ENCODE measurements at places on chromosomes 6 and 20.

DNA sequence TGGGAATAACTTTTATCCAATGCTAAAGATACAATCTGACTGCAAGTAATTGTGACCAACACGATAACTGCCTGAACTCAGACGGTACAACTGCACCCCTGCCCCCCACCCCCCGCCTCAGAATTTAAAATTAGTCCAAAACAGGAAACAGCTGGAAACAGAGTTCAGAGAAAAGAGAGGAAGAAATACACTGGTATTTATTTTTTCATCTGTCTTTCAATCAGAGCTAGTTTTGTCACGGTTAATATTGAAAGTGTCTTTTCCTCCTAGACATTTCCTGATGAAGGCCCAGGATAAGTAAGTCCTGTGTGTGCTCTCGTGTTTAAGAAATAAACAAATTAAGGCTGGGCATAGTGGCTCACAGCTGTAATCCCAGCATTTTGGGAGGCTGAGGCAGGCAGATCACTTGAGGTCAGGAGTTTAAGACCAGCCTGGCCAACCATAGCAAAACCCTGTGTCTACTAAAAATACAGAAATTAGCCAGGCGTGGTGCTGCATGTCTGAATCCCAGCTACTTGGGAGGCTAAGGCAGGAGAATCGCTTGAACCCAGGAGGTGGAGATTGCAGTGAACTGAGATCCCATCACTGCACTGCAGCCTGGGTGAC is 21.5 kb downstream of the ACSS1 start:
- no peak for DNase-seq

GRCh38 chr6:16760516-16761470 is at the start of gene ATXN1:
Gene ATXN1 (minus strand): TSS chr6:16761460.
- peak; percentile 26 for DNase-seq

DNA sequence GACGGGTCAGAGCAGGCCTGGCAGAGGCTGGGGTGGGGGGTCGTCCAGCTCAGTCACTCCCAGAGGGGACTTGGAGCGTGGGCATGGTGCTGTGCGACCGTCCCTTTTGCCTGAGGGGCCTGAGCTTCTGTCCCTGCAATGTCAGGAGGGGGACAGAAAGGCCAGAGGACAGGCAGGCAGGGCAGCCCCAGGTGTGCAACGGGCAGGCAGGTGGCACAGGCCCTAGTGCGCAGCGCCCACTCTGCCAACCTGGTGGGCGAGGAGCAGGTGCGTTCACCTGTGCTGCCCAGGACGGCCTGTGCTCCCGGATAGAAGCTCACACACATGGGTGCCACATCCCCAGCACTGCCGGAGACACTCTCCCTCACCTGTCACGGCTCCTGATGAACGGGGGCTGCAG is 78.7 kb upstream of the SLCO4A1 start:
- no peak for DNase-seq

DNA sequence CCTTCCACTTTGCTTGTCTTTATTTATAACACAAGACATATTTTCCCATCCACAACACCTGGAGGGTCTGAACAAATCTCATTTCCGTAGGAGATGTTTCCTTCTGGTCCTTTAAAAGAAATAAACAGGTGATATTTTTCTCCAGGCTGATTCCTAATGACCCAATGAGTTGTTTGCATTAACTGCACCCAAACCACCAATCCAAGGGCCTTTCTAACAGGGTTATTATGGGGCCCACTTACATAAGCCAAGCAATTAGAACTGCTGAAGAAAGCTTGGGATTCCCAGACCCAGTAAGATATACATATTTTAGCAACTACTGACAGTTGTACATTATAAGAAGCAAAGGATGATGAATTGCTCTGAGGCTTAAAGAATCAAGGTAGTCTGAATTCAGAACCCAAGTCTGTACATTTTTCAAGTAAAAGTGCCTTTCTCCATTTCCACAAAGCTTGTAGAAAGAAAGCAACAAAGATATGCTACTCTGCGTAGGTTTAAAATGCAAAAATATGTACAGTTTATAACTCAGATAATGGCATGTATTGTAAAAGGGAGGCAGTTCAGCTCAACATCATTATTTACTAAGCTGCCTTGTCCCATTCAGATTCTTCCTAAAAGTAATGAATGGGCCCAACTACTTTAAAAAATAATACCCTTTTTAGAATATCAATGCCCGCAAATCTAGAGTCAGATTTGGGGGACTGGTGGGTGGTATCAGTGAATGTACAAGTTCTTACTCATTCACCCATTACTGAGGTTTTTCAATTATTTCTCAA is 120.0 kb downstream of the DST start:
- DNase-seq = no peak

DNA sequence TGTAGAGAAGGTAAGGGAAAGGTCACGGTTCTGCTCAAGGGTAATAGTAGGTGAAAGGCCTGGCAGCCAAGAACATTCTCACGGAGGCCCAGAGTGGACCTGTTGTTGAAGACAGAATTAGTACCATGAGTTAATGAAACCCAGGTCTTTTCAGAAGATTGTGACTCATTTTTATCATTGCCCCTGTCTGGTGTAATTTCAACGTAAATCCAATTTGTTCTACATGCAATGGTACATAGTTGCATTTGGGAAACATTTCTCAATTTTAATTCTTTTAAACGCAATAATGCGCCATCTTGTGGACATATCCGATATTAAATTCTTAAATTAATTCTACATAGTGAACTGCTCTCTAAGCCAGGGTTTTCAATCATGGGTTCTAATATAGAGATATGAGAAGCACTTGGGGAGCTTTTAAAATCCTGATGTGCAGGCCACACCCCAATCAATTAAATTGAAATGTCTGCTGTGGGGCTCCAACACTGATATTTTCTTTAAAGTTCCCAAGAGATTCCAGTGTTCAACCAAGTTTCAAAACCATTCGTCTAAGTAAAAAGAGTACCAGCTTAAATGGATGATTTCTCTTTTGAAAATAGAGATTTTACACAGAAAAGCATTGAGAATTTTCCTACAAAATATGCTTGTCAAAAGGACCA is 257.4 kb downstream of the PLCB1 start:
- DNase-seq = peak; percentile 21

GRCh38 chr20:36439040-36439730 is 102.1 kb upstream of the MYL9 start:
- peak; percentile 19 for DNase-seq

- DNase-seq = no peak
Observed at GRCh38 chr6:168675375-168675774, 234.4 kb downstream of the SMOC2 start.
